Stimulated activated CD4-positive, alpha-beta T cell treated with anti-CD3 and anti-CD28 coated beads, Interleukin-12 subunit alpha, Interleukin-12 subunit beta, amount 100 ng/mL, for 24 hours (primary cell): ENCODE measurements at places on chromosomes 5 and 9.

- no peak for DNase-seq
Measured at GRCh38 chr9:93287189-93287552, 103.2 kb downstream of the WNK2 start.

- no peak for DNase-seq
Measured at GRCh38 chr5:159588941-159589340, 258.7 kb upstream of the IL12B start.

DNA sequence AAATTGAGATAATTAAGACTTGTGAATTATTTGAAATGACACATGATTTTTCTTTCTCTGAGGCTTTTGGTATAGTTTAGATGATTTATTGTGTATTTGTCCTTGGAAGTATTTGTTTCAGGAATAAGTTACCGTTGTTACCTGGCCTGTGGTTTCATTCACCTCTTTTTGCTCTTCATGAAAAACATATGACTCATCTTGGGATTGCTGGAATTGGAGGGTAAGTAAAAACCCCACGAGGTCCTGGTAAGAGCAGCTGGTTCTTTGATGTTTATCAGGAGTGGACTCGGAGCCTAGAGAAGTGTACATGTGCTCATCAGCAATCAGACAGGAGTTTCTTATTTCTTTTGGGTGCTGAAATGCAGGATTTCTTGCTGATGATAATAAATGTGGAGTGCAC lies 275.3 kb downstream of the PSAT1 start:
- no peak for DNase-seq

GRCh38 chr9:24846248-24846912 lies 300.7 kb upstream of the IZUMO3 start:
- DNase-seq = no peak

GRCh38 chr5:100654895-100655294 lies 119.7 kb downstream of the FAM174A start:
- no peak for DNase-seq
